ENCODE measurements at places on chromosomes 12 and 14.
A peak's percentile ranks its signal among the peaks of the same experiment; 100 is the strongest.

DNA sequence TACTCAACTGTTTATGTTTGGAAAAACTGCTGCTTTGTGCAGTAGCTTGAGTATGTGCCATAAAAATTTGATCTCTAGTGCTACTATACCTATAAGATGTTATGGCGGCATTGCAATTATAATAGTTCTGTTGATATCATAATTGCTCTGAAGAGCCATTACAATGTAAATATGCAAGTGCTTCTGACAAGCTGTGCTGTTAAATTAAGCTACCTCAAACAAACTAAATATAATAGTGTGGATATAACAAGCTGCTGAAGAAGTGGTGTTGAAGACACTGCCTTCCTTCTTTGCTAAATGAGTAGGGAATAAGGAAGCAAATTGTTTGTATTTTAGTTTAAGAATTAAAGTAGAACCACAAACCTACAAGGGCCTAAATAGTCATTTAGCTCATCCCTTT is 301.0 kb upstream of the MIS18BP1 start:
- DNase-seq: no peak

DNA sequence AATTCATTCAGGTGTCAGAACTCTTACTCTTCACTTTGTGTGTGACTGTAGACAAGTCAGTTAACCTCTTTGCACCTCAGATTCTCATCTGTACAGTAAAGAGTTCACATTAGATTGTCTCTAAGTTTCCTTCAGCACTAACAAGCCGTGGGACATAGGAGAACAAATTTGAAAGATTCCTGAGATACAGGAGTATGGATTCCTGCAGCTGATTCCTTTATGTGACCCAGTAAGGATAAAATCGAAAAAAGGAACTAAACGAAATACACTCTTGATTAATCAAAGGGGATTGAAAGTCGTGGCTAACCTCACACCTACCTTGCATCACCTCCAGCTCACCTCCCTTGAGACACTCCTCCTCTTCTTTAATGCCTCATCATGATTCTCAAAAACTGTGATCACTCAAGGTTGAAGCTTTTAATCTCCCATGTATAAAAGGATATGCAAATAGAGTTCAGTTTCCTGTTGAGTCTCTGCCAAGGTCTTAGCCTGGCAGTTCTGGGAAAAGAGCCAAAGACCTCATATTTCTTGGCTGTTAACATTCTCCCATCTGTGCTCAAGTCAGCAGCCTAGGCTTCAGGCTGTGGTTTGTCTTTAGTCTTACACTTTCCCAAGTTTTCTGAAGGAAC is 156.6 kb downstream of the DAD1 start:
- DNase-seq: peak; percentile 86

DNA sequence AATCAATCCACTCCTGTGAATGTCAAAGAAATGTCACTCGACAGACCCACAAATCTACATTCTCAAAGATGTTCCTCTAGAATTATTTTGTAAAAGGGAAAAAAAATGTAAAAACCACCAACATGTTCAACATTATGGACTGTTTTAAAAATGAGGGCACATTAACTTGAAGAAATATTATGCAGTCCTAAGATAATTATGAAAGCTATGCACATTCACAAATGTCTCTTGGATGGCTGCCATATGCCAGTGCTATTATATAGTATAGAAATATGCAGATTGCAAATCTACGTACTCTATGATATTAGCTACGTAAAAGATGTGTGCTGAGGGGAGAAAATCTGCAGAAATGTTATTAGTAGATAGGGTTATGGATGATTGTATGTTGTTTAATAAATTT is 334.2 kb downstream of the BMP4 start:
- DNase-seq: no peak

GRCh38 chr14:101980700-101981099 is 16.3 kb downstream of the DYNC1H1 start:
- DNase-seq: no peak
